Fibroblast of mammary gland (primary cell): ENCODE measurements at places on chromosomes 7 and 10.

- DNase-seq = peak; percentile 99
Observed at GRCh38 chr7:131235489-131236317, 92.0 kb upstream of the MKLN1 start.

DNA sequence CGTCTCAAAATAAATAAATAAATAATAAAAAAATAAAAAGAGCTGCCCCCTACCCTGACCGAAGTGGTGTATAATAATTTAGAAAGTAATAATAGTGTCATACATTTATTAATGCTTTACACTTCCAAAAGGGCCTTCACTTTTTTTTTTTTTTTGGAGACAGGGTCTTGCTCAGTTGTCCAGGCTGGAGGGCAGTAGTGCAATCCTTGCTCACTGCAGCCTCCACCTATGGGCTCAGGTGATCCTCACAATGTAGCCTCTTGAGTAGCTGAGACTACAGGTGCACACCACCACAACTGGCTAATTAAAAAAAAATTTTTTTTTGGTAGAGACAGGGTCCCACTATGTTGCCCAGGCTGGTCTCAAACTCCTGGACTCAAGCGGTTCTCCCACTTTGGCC lies 1.4 kb downstream of the FAM149B1 start:
- no peak for DNase-seq

- no peak for DNase-seq
Observed at GRCh38 chr10:117597216-117597615, 54.7 kb downstream of the EMX2 start.

GRCh38 chr10:77020426-77021040 lies 617.1 kb downstream of the KCNMA1 start:
- DNase-seq = no peak

DNA sequence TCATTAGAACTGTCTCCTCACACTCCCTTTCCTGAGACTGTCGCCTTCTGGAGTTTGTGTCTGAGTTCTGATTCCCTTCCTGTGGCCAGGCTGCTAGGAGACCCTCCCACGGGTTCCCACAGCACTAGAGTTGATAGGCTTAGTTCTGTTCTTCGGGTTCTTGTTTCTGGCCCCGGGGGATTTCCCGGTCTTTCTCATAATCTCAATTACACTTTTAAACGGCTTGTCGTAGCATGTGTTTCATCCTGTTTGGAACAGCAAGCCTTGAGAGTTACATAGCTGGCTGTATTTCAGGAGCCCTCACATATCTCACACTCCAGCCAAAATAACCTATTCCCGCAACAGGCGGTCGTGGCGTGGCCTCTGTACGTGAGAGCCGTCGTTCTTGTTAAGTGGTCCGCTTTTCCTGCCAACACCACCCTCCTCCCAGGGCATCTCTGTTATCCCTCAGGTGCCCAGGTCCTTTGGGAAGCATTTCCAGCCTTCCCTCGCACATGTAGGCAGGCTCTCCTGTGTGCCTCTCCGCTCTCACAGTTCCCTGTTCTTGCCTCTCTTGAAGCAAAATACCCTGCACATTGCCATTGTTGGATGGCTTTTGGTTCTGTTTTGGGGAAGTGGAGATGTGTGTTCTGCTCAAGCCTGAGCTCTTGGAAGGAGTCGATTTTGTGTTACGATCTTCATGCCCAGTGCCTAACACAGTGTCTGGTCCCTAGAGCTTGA lies 46.0 kb downstream of the CDC123 start:
- DNase-seq = peak; percentile 35
